ENCODE measurements at places on chromosomes 2 and 18.

GRCh38 chr2:191231995-191232394, 13.2 kb upstream of the MYO1B start:
- no peak for DNase-seq

GRCh38 chr2:158464426-158465281, 7.9 kb downstream of the PKP4 start:
- DNase-seq, result no peak

DNA sequence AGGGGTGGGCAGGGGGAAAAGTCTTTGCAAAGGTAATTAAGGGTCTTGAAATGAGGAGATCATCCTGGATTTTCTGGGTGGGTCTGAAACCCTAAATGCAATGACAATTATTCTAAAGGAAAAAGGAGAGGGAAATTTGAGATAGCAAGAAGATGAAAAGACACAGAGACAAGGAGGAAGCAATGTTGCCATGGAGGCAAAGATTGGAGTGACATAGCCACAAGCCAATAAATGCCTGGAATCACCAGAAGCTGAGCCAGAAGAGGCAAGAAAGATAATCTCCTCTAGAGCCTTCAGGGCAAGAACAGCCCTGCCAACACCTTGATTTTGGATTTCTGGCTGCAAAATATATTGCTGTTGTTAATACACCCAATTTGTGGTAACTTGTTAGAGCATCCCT, 1246.3 kb upstream of the PIK3C3 start:
- DNase-seq, result no peak

- no peak for DNase-seq
Observed at GRCh38 chr2:147688242-147688641, 156.6 kb upstream of the ACVR2A start.

- no peak for DNase-seq
Observed at GRCh38 chr2:187358531-187358930, 89.5 kb downstream of the CALCRL start.

DNA sequence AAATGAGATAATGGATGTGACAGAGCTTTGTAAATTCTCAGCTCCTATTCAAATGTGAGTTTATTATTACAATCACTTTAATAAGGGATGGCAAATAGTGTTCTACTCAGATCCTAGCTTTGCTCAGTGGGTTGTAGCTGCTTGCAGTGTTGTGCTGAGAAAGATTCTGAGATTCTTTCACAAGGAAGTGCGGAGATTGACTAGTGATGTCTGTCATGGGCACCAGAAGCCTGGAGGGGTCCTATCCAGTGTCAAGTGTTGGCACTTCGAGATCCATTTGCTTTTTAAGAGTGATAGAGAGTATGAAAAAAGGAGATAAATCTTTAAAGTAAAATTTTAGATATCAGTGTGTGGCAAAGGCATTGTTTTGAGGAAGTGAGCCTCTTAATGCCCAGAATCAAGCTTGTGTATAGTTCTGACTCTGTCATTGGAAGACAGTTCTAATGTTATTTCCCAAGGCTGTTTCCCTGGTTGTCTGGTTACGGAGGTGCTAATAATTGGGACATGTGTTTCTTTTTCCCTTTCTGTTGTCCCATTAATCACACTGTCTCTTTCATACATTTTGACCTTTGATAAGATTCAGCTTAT, 181.7 kb upstream of the SPRED2 start:
- DNase-seq, result no peak

- no peak for DNase-seq
Observed at GRCh38 chr18:76435316-76435989, 59.6 kb downstream of the ZNF516 start.

GRCh38 chr2:75047992-75048625, 89.7 kb downstream of the POLE4 start:
- no peak for DNase-seq

DNA sequence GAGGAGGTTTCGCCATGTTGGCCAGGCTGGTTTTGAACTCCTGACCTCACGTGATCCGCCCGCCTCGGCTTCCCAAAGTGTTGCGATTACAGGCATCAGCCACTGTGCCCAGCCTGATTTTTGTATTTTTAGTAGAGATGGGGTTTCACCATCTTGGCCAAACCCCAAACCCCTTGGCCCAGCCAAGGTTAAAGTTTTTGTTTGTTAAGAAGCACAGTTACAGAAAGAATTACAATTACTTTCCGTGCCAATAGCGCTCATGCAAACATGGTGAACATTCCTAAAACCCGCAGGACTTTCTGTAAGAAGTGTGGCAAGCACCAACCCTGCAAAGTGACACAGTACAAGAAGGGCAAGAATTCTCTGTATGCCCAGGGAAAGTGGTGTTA, 26.1 kb downstream of the ITSN2 start:
- no peak for DNase-seq

DNA sequence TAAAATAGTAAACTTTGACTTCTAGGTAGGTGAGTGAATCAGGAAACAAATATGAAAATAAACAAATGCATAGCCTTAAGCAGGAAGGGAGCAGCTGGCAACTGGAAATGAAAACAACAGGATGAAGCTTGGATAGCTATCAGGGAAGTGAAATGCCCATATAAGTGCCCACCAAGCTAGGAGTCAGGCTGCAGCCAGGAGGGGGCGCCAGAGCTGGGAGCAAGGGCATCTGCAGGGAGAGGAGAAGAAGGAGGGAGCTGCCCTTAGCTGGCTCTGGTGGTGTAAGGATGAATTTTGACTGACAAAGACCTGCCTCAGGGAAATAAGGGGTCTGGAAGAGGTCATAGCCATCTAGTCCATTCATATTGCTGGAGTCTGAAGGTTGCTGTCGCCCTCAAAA, 298.3 kb downstream of the TDRD15 start:
- no peak for DNase-seq

- no peak for DNase-seq
Observed at GRCh38 chr2:177484180-177484795, 91.7 kb downstream of the AGPS start.

DNA sequence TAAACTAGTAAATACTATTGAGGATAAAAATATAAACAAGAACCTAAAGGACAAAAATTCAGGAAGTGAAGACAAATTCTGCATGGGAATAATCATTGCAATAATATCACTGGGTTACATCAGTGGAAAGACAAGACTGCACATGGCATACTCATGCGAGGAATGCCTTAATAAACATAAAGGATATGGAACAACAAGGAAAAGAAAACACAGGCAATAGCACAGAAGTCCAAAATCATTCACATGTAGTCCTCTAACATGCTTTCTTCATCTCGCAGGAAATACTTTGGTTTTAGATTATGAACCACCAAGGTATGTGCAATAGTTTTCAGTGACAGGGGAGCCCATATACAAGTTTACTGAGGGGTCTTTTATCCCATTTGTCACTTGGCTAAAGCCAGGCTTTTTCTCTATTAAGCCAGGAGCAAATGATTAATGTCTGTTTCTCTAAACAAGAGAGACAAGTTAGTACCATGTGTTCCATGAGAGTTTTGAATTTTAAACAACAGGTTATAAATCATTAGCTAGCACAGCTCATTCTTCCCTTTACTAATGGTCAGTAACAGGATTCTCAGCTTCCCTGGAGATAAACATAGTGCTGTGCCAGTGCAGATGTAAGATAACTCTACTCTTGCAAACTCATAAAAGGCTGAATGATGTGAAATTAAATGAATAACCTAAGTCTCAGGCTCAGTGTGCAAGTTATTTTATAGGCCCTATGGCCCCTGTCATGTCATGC, 353.6 kb upstream of the FSIP2 start:
- DNase-seq, result no peak

GRCh38 chr2:74021407-74021755, 36.7 kb downstream of the TET3 start:
- no peak for DNase-seq

DNA sequence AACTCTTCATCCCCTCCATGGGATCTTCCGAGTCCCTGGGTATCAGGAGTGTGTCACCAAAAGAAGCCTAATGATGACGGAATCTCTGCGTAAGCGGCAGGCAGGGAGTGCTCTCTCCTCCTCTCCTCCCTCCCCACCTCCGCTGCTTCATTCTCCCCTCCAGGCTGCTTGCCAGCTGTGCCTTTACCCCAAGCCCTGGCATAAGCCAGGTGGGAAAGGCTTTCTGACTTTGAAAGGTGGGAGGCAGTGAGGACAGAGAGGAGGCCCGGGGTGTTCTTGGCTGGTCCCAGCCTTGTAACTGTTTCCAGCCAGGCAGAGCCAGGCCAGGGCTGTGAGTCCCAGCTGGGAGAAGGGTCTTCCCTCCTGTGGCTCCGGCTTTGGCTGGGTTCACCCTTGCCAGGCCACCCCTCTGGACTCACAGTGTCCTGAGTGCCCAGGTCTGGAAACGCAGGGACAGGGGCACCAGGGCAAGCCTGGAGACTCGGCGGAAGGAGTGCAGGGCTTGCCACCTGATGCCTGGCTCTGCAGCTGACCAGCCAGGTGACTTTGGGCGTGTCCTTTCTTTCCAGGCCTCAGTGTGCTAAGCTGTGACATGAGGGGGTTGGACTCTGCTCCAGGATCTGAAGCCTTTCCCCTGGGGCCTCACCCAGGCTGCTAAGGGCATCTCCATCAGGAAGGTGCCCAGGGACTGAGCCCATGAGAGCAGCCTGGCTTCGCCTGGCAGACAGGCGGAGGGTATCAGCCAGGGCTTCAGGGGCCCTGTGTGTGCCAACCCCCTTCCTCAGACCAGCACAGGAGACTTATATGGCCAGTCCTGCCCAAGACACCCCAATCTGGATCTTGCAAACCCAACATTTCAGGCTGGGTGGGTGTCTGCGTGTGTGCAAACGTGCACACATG, 32.7 kb upstream of the HPCAL1 start:
- no peak for DNase-seq

DNA sequence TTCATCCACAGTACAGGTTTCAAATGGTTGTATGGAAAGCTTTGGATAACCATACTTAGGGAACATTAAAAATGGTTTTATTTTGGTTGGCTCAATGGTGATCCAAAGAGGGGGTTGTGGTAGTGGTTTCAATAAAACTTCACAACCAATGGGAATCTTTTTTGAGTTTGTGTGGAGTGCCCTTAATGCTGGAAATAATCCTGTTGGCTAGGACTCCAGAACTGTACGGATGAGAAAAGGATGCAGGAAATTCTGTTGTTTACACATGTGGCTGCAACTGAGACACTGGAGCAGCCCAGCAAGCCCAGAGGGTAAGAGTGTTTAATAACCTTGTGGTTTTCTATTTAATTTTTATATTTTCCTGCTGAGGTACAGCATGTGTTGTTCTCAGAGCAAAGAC, at the start of gene CCDC102B:
TSS of gene CCDC102B (plus strand) at position 210 of the 400 bp plus-strand sequence. CDS start 38,684 bp downstream, outside the sequence.
- DNase-seq, result no peak

DNA sequence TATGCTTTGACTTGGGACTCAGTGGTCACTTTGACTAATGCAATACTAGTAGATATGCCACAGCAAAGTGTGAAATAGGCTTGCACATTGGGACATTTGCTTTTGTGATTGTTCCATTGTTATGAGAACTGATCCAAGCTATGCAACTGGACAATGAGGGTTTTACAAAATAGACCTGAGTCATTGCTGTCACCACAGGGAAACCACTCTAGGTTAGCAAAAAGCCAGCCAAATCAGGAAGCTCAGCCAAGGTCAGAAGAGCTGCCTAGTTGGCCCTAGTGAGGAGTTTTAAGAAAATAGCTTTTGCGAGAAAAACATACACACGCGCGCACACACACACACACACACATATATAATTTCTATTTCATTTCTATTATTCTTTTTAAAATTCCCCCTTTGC, 452.4 kb upstream of the CDH7 start:
- no peak for DNase-seq

GRCh38 chr2:149740490-149740889, 152.9 kb upstream of the MMADHC start:
- no peak for DNase-seq

DNA sequence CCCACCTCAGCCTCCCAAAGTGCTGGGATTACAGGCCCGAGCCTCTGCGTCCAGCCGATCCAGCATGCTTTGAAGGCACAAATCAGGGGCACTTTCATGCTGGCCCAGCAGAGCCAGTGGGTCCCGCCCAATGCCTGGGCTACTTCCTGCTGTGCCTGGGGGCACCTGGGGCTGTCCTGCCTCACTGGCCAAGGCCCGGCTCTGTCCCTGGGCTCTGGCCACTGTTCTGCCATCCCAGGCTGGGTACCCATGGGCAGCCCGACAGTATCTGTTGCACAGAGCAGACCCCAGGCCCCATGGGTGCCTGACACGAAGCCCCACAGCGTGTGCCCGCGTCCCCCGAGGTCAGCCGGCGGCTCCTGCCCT, 6.8 kb upstream of the GAL3ST2 start:
- DNase-seq, result no peak

DNA sequence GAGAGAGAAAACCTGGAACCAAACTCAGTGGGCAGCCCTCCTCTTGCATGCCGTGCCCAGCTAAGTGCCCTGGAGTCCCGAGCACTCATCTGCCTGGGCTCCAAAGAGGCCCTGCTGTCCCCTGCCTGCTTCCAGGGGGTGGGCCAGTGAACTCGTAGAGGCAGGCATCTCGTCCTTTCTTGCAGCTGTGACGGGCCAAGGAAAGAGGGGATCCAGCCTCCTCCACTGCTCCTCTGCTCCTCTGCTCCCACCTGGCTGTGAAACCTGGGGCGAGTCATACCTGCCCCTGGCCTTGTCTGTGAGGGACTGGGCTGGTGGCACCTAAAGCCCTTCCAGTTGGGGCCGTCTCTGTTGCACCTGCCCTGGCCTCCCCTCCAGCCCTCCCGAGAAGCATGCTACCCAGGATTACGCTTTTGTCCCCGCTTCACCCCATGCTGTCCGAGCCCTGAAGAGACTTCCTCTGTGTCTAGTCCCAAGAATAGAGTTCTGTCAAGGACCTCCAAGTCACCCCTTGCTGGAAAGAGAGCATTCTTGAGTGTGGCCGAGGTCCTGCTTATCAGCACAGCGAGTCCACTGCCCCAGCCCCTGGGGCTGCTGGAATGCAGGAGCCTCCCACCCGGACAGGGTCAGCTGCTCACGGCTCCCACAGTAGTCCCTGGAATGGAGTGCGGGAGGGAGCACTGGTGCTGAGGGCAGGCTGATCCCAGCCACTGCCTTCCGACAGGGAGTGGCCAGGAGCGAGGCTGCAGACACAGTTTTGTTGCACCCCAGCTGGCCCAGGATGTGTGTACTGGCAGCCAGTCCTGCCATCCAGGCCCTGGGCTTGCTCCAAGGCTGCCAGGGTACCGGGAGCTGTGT, 14.3 kb downstream of the KCNK3 start:
- no peak for DNase-seq

DNA sequence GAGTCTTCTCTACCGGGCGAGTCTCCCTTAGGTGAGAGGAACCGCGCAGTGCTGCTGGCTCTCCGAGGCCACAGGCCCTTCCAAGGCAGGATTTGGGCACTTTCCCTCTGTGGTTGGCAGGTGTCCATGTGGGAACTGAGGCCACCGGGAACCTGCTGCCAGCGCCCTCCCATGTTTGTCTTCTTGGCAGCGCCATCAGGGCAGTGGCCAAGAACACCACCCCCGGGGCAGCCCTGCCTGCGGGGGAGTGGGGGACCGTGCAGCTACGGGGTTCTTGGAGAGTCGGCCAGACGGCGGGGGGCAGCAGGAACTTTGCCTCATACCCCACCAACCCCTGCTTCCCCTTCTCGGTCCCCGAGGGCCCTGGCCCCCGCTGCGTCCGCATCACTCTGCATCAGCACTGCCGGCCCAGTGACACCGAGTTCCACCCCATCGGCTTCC, 10.0 kb downstream of the CAPN10 start:
- DNase-seq, result no peak

- DNase-seq, result no peak
Observed at GRCh38 chr2:63858291-63858690, 16.6 kb downstream of the UGP2 start.

All from stimulated activated CD4-positive, alpha-beta T cell treated with anti-CD3 and anti-CD28 coated beads, Interleukin-1b, Interleukin-23, amount 100 ng/mL, for 1 hour (primary cell).